ENCODE measurements at places on chromosomes 3 and 15. TPM values are rescaled to one million over a fixed set of nuclear protein-coding genes. Genes with fewer than 3 reads are reported as not detected.
A peak's percentile ranks its signal among the peaks of the same experiment; 100 is the strongest.

The NOX5 gene
- not detected for total RNA-seq

The TMC3 gene
- total RNA-seq = not detected

The KIF15 gene
- 0.45 TPM for total RNA-seq

The IL17RB gene
- 3.5 TPM for total RNA-seq

DNA sequence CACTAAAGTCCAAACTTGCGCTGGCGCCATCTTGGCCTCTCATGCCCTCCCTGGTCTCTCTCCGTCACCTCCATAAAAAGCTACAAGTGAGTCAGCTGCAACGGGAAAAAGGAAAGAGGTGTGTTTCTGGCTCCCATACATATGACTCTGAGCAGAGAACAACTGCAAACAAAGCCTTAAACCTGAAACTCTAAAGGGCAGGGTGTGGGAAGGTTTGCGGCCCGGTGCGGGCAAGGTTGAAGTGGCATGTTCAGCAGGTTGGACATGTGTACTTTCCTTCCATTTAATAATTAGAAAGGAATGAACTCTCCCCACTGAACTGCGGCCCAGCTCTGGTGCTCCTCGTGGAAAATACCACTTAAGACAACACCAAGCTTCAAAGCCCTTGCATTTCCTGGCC is 59.0 kb upstream of the PPARG start:
- H3K36me3 ChIP-seq = no peaks in the 10 kb centered on the region
- peak; percentile 85 for DNase-seq
- H3K4me1 ChIP-seq = peaks cover 11% of the 10 kb centered on the region
- H3K27me3 ChIP-seq = no peaks in the 10 kb centered on the region
- H3K27ac ChIP-seq = peak overlapping the region; percentile 83

GRCh38 chr3:180274536-180274935 is 237.8 kb upstream of the PEX5L start:
- no peak for DNase-seq
- no peak overlapping the region for H3K4me3 ChIP-seq
- no peak overlapping the region for H3K27ac ChIP-seq
- H3K27me3 ChIP-seq = no peaks in the 10 kb centered on the region

GRCh38 chr15:41876689-41877088 is 17.2 kb downstream of the SPTBN5 start:
- DNase-seq = no peak
- no peak overlapping the region for H3K4me3 ChIP-seq
- H3K36me3 ChIP-seq = no peaks in the 10 kb centered on the region
- peaks cover 18% of the 10 kb centered on the region for H3K4me1 ChIP-seq
- no peak overlapping the region for H3K27ac ChIP-seq

DNA sequence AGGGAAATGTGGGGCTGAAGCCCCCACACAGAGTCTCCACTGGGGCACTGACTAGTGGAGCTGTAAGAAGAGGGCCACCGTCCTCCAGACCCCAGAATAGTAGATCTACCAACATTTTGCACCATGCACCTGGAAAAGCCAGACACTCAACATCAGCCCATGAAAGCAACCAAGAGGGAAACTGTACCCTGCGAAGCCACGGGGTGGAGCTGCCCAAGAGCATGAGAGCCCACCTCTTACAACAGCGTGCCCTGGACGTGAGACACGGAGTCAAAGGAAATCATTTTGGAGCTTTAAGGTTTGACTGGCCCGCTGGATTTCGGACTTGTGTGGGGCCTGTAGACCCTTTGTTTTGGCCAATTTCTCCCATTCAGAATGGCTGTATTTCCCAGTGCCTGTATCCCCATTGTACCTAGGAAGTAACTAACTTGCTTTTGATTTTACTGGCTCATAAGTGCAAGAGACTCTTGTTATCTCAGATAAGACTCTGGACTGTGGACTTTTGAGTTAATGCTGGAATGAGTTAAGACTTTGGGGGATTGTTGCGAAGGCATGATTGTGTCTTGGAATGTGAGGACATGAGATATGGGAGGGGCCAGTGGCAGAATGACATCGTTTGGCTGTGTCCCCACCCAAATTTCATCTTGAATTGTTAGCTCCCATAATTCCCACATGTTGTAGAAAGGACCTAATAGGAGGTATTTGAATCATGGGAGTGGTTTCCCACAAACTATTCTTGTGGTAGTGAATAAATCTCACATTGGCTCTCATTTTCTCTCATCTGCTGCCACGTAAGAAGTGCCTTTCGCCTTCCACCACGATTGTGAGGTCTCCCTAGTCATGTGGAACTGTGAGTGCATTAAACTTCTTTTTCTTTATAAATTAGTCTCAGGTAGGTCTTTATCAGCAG is 105.8 kb downstream of the CBLB start:
- no peak overlapping the region for H3K27ac ChIP-seq
- peaks cover 12% of the 10 kb centered on the region for H3K4me1 ChIP-seq
- no peaks in the 10 kb centered on the region for H3K27me3 ChIP-seq
- no peak for DNase-seq

GRCh38 chr3:160195106-160195505 is 30.1 kb upstream of the C3orf80 start:
- H3K27ac ChIP-seq = no peak overlapping the region
- H3K4me3 ChIP-seq = no peak overlapping the region
- H3K27me3 ChIP-seq = no peaks in the 10 kb centered on the region
- H3K4me1 ChIP-seq = no peaks in the 10 kb centered on the region
- no peaks in the 10 kb centered on the region for H3K36me3 ChIP-seq

GRCh38 chr3:156664011-156664830 is 10.2 kb upstream of the TIPARP start:
- H3K4me3 ChIP-seq = no peak overlapping the region
- DNase-seq = no peak
- H3K36me3 ChIP-seq = no peaks in the 10 kb centered on the region
- H3K4me1 ChIP-seq = peaks cover 32% of the 10 kb centered on the region
- no peak overlapping the region for H3K27ac ChIP-seq

DNA sequence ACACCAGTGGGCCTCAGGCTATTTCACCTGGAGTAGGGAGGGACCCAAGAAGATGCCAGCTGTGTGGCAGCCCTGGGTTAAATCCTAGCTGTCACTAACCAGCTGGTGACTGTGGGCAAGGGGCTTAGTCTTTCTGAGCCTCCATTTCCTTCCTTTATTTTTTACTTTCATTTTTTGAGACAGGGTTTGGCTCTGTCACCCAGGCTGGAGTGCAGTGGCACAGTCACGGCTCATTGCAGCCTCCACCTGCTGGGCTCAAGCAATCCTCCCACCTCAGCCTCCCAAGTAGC is 108.0 kb upstream of the SMAD3 start:
- no peak overlapping the region for H3K27ac ChIP-seq
- H3K36me3 ChIP-seq = no peaks in the 10 kb centered on the region
- DNase-seq = no peak
- no peak overlapping the region for H3K4me3 ChIP-seq
- no peaks in the 10 kb centered on the region for H3K4me1 ChIP-seq

- H3K36me3 ChIP-seq = peaks cover 97% of the 10 kb centered on the region
- no peak overlapping the region for H3K4me3 ChIP-seq
- no peaks in the 10 kb centered on the region for H3K27me3 ChIP-seq
- H3K27ac ChIP-seq = no peak overlapping the region
Measured at GRCh38 chr3:45826321-45826720, 15.6 kb downstream of the LZTFL1 start.

- H3K27me3 ChIP-seq = peaks cover 24% of the 10 kb centered on the region
- peaks cover 5% of the 10 kb centered on the region for H3K4me1 ChIP-seq
- DNase-seq = no peak
- H3K4me3 ChIP-seq = no peak overlapping the region
- no peaks in the 10 kb centered on the region for H3K36me3 ChIP-seq
- no peak overlapping the region for H3K27ac ChIP-seq
Measured at GRCh38 chr3:126184465-126185000, 4.1 kb upstream of the ALDH1L1 start.

DNA sequence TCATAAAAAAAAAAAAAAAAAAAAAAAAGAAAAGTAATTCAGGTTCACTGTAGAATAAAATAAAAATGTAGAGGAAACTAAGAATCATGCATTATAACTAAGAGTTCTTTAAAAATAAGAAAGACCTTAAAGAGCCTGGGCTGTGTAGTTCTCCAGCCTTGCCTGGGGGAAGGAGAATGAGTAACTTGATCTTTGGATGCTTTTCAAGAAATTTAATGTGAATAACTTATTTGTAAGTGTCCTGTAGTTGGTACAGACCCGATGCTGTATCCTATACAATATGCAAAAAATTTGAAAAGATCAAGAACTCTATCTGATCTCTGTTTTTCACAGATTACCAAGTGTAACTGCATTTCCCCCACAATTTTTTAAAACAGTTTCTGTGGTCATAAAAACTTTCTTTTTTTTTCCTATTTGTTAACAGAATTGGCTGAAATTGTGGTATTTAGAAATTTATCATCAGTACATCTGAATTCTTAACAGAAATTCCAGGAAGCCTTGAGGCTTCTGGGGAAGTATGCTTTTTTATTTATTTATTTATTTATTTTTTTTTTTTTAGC is 195.3 kb downstream of the THRB start:
- H3K4me1 ChIP-seq = peaks cover 7% of the 10 kb centered on the region
- no peak overlapping the region for H3K27ac ChIP-seq
- no peaks in the 10 kb centered on the region for H3K36me3 ChIP-seq

DNA sequence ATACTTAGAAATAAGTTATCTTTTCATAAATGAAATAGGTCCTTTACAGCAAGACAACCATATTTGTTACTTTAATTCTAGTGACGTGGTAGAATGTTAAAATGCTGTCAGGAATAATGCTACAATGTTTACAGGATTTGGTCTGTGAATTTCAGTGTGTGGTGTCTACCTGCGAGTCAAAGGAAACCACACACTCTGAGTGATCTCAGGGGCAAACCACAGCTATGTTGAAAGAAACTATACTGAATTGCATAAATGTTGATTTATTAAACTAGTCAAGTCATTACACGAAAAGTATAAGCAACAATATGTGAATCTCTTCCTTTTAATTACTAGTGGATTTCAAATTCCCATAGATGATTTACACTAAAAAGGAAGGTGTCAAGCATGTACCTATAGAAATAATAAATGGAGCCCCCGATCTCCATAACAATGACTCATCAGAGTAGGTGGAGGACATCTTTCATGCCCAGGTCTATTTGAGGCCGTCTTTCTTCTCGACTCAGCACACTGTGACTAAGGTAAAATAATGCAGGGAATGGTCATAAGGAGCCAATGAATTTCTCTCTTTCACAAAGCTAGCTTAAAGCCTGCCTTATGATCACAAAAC is 463.0 kb downstream of the ERC2 start:
- H3K36me3 ChIP-seq = no peaks in the 10 kb centered on the region
- H3K4me1 ChIP-seq = no peaks in the 10 kb centered on the region
- no peaks in the 10 kb centered on the region for H3K27me3 ChIP-seq
- no peak overlapping the region for H3K4me3 ChIP-seq
- no peak overlapping the region for H3K27ac ChIP-seq
- no peak for DNase-seq

DNA sequence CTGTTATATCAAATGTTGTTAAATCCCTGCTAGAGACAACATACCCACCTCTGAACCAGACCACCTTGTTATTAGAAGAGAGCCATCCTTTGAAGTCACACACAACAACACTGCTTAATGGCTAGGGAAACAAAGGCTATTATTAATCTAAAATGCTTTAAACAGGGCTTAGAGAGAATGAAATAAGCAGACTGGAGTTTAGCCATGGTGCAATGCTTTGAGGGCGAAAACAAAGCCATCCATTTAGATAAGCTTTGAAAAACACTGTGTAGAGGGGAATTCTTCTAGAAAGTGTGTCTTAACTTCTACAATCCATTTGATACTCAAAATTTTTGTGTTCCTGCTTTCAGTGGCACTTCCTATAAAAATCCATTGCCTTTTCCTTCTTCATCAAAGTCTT is 148.6 kb downstream of the IL5RA start:
- H3K36me3 ChIP-seq = no peaks in the 10 kb centered on the region
- no peak for DNase-seq
- H3K4me1 ChIP-seq = no peaks in the 10 kb centered on the region
- H3K27me3 ChIP-seq = no peaks in the 10 kb centered on the region

The KBTBD8 gene
- not detected for total RNA-seq

GRCh38 chr3:88986834-88987233 is 120.6 kb upstream of the EPHA3 start:
- no peaks in the 10 kb centered on the region for H3K4me1 ChIP-seq
- no peak overlapping the region for H3K27ac ChIP-seq
- no peaks in the 10 kb centered on the region for H3K27me3 ChIP-seq
- H3K36me3 ChIP-seq = no peaks in the 10 kb centered on the region

The FANCD2 gene
- total RNA-seq = 21.1 TPM

- H3K27me3 ChIP-seq = no peaks in the 10 kb centered on the region
- H3K4me3 ChIP-seq = no peak overlapping the region
- DNase-seq = no peak
- no peak overlapping the region for H3K27ac ChIP-seq
- H3K36me3 ChIP-seq = no peaks in the 10 kb centered on the region
Measured at GRCh38 chr3:46298871-46299607, 54.9 kb upstream of the CCR2 start.

Data from stomach (tissue), 19 donors.